NCI-H1417 treated with DMSO at 0.1 percent for 48 hours (cell line): ENCODE measurements at places on chromosomes 2 and 18.

- no peak for DNase-seq
These were observed 101.7 kb upstream of the ZNF236 start for GRCh38 chr18:76720683-76721082.

DNA sequence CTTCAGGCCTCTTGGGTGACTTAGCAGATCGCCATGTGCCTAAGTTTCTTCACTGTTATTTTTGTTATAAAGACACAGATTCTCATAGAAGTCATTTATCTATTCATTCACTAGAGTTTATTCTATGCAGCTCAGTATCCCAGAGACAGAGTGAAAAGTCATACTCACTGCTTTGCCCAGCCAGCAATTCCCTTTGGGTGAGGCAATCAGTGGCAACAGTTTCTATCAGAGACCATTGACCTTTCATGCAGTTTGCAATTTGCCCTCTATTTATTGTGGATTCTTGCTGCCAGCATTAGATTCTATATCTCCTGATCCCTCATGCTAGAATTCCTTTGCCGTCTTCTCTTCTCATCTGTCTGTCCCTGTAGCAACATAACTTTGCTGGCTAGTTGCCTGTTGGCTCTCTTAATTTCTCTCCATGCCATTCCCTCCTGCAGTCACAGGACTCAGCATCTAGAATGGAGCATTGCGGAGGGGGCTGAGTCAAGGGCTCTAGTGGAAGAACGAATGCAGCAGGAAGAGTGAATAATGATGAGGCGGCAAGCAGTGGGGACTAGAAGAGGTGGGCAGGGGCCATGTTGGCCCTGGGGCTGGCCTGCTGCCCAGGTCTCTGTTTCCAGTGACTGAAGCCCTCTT lies 12.2 kb downstream of the SLC9A4 start:
- no peak for DNase-seq

GRCh38 chr2:158795195-158795924 lies at the start of gene DAPL1:
Gene DAPL1 (plus strand): TSS chr2:158795317. CDS start chr2:158795373, 56 bp downstream.
- no peak for DNase-seq

GRCh38 chr2:19262150-19262549 lies 96.3 kb downstream of the OSR1 start:
- no peak for DNase-seq

DNA sequence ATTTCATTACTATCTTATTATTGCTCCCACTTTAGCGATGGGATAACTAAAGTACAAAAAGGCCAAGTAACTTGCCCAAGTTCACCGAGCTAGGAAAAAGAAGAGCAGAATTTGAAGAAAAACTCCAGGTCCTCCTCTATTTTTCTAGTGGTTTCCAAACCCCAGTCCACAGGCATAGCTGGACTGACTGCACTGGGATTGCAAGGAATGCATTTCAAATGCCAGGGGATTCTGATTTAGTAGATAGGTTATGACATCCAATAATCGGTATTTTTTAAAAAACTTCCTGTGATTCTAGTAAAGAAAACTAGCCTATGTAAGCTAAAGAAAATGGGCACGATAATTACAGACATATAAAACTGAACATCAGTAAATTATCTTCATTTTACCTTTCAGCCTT lies 62.7 kb upstream of the GALNT5 start:
- no peak for DNase-seq

DNA sequence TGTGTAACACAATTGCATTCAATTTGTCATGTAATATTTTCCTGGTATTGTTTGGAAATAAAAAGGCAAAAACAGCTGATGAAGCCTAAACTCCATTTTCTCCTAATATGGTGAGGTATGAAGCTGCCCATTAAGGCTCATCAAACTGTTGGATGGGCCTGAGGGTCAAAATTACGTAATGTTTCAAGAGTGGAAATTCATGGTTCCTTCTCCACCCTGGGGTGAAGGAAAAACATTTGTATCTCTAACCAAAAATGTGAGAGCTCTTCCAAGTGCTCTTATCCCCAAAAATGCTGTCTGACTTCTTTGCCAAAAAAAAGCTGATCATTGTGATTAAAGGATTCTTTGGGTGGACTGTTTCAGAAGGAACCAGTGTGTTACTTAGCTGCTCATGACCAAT lies 91.8 kb downstream of the ARHGAP28 start:
- DNase-seq = no peak

- DNase-seq = no peak
These were observed 255.9 kb upstream of the STON1 start for GRCh38 chr2:48274040-48274439.

GRCh38 chr18:29104227-29104626 lies 927.3 kb upstream of the CDH2 start:
- DNase-seq = no peak

DNA sequence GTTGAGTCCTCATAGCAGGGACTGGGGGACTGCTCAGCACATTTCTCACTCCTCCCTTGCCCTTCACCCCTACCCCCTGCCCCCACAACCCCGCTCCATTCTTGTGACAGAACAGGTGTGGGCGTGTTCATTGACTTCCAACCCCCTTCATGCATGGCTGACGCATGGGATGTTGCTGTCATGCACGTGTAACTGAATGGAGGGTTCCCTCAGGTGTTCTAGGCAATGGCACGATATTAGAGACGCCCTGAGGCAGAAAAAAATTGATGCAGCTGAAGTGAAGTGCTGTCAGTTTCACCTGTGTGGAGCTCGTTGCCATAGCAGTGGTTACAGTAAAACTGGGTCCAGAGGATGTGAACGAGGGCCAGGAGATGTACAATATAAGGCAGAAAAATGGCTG lies 6.5 kb upstream of the THOC1 start:
- DNase-seq = no peak

DNA sequence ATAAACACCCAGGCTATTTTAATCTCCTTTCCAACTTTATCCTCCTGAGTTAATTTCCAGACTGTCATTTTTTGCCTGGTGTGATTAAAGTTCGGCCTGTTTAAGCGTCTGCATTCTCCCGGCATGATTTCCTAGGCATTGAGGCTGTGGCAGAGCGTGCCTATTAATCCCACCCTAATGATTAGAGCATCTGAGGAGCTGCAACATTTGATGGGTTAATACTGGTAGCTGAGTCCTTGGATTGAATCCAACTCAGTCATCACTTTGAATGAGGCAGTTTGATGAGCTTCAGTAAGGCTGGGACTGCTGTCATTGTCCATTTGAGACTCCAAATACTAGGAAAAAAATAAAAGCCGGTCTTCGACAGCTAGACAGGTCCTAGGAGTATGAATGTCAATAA lies 882.5 kb downstream of the SLC4A3 start:
- DNase-seq = no peak

- DNase-seq = no peak
These were observed 159.8 kb downstream of the ZNF385B start for GRCh38 chr2:179701524-179702110.
